Stimulated activated CD4-positive, alpha-beta T cell treated with anti-CD3 and anti-CD28 coated beads, Interleukin-12 subunit alpha, Interleukin-12 subunit beta, amount 100 ng/mL, for 48 hours (primary cell): ENCODE measurements at places on chromosomes 11 and 22.

GRCh38 chr11:76139314-76139713, 67.0 kb downstream of the WNT11 start:
- no peak for DNase-seq

GRCh38 chr11:1671658-1672057, 25.3 kb upstream of the KRTAP5-6 start:
- no peak for DNase-seq

DNA sequence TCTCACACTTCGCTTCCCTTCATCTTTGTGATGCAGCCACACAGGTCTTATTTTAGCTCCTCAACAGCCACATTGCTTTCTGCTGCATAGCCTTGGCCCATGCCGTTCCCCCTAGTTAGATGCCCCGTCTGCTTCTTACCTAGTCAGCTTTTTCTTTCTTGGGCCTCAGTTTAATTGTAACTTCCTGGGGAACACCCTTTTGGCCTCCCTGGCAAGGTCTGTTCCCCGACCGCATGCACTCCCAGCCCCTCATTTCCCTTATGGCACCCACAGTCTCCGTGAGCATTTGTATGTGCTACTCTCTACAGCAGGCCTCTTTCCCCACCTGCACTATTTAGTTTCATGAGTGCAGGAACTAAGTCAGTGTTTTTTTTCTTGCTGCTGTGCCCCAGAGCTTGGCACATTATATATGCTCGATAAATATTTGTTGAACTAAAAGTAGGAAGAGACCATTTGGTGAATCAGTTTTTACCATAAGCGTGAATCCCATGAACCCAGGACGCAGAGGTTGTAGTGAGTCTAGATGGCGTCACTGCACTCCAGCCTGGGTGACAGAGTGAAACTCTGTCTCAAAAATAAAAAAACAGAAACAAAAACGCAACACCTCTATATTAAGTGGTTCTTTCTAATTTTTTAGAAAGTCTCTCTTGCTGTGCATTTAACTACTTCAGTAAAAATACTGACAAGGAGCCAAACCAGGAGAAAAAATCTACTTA, 38.5 kb downstream of the TNRC6B start:
- DNase-seq, result no peak

GRCh38 chr22:32979606-32980005, 78.6 kb downstream of the SYN3 start:
- no peak for DNase-seq

DNA sequence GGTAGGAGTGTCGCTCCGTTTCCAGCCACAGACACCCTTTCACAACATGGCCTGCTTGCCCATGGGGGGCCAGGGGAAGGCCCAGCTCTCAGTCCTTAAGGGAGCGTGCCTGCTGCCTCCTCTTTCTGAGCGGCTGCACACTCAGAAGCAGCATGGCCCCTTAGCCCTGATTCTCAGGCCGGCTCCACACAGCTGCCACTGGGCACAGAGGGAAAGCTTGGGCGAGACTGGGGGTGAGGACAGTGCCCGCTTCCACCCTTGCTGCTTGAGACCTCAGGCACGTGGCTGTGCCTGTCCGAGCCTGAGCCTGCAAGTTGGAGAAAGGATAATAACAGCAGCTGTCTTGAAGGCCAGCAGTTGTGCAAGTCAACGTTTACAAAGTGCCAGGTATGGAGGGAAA, 416.3 kb downstream of the SHANK2 start:
- no peak for DNase-seq
